ENCODE measurements at places on chromosomes 2 and 18.
A peak's percentile ranks its signal among the peaks of the same experiment; 100 is the strongest.

DNA sequence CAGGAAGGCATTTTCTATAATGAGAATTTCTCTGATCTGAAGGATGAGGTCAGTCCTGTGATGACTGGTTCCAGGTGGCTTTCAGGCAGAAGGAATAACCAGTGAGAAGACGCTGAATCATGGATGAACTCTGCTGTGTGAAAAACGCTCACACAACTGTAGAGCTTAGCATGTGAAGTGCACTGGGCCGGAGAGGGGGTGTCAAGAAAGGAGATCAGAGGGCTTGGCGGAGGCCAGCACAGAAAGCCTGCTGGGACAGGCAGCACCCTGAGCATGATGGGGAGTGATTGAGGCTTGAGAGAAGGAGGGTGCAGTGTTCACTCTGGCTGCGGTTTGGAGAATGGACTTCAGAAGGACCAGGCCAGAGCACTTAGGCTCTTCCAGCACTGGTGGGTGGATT, 236.5 kb downstream of the TPGS2 start:
- DNase-seq: no peak

- DNase-seq: no peak
These were observed 6.9 kb upstream of the TRAF3IP1 start for GRCh38 chr2:238313289-238313990.

- DNase-seq: no peak
These were observed 114.3 kb downstream of the GCA start for GRCh38 chr2:162458240-162458639.

GRCh38 chr2:139790807-139791752, 1010.9 kb upstream of the NXPH2 start:
- peak; percentile 69 for DNase-seq

DNA sequence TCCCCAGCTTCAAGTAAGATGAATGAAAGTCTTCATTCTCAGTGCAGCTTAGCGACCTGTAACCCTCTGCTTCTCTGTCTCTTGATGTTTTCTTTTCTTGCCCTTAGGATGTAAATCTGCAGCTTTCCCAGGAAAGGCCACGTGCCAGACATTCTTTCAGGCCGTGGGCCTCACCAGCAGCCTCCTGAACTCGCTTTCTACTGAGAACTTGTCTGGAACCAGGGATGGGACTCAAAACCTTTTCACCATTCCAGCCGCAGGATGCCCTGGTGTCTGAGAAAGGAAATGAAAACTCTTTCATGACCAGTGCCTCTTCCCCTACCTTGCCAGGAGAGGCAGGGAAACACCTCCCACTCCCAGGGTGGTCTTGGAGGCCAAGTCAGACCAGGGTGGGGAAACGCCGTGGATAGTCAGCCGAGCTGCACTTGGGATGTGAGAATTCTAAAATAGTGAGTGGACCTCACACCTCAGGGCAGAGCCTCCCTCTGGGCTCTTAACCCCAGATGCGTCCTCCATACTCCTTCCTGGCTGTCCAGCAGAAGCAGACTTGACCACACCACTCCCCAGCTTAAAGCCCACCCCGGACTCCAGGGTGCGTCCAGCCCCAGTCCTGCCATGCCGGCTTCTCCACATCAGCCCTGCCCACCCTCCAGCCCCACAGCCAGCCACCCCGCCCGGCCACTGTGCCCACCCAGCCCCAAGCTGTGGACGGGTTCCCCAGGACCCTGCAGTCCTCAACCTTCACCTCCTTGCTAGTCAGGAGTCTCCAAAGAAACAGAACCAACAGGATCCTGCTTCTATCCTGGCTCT, 115.5 kb downstream of the TWIST2 start:
- DNase-seq: no peak

DNA sequence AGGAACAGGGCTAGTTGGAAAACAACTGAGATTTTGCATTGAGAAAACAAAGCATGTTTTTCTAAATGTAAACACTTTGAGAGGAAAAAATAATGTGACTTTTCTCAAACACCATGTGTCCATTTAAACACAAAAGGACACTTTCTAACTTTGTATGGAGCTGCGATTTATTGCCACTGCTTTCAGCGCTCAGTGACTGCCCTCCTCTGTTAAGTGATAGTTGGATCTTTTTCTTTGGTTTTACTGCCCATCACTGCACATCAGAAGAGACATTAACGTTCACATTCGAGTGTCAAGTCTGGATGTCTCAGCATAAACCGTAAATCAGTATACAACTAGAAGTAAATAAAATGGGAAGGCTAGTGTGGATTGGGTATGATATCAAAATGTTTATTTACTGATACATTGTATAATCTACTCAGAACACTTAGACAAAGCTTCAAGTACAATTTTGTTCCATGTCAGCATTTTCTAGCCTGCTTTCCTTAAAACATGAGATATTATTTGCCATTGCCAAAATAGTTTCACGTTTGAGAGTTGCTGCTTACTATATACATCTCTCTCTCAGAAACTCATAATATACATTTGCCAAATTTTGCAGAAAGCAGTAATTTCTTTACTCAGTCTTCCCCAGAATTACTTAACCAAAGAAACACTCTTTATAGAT, 237.6 kb downstream of the IKZF2 start:
- DNase-seq: no peak

- DNase-seq: no peak
These were observed 44.3 kb upstream of the EHBP1 start for GRCh38 chr2:62661263-62661635.

DNA sequence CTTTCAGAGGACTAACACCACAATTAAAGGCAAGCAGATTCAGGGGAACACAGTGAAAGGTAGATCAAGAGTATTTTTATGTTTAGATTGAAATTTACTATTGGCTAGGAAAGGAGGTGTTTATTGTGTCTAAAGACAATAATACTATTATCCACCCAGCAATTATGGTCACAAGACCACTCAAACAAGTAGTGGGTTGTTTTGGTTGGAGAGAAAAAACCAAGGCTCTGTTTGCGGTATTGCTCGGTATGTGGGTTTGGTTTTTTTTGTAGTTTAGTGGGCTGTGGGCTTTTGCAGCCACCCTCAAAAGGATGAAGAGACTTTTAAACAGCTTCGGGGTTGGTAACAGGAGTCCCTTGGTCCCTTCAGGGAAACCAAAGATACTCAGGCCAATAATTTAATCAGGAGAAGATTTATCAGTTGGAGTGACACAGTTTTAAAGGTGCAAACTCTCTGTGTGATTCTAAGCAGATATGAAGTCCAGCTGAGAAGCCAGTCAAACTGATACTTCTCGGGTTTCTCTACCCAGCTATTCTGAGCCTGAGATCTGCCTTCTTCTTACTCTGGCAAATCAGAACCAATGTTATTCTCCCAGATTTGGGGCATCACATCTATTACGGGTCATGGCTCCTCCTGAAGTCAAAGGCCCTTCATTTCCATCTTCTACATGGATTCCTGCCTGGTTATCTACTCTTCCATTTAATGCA, 55.3 kb downstream of the DCC start:
- DNase-seq: no peak

Measured in SK-N-MC (cell line).